BJ (cell line): ENCODE measurements at places on chromosomes 2 and 18.

- DNase-seq = no peak
Measured at GRCh38 chr18:63312019-63312409, 7.6 kb downstream of the BCL2 start.

GRCh38 chr2:168912466-168912865 lies 11.4 kb downstream of the G6PC2 start:
- DNase-seq = no peak

DNA sequence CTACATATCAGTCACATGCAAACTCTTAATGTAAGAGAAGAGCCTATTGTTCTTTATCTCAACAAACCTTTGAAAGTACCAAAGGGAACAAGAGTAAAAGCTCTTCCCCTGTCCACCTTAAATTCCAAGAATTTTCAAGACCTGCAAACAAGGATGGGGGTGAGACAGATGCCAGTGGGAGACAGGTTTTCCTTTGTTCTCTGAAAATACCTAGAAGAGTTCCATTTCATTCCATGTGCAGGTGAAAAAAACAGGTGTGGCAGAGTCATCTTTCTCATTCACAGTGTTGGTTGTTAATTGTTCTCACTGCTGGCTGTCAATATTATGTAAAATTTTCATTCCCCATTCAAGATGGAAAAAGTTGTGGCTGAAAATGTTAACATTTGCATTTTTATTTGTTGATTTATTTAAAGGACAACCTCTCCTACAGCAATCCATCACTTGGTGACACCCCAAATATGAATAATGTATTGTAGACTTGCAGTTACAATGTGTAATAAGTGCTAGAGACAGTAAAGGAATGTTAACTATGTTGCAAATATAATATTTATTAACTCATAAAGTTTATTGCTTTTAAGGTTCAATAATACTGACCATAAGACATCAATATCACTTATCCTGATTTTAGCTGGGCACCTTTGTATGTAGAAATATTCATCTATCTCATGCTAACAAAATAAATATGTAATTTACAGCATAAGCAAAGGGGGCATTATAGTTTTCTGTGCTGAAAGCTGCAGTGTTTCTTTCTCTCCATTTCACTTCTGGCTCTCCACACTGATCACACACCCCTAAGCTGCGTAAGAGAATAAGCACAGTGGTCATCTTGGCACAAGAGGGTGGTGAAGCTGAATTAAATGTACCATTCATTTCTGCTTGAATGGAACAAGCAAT lies 347.0 kb downstream of the KIAA1328 start:
- DNase-seq = no peak

DNA sequence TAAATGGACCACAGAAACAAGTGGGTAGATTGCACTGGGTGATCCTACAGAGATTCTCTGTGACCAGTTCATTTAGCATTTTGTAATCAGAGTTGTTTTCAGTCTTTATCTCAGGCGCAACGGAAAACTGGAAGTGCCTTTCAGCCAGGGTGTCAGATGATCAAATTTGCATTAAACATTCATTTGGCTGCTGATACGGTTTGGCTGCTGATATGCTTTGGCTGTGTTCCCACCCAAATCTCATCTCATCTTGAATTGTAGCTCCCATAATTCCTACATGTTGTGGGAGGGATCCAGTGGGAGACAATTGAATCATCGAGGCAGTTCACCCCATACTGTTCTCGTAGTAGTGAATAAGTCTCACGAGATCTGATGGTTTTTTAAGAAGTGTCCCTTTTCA lies 1396.1 kb upstream of the TMEFF2 start:
- no peak for DNase-seq

GRCh38 chr2:163171786-163172530 lies 333.4 kb upstream of the KCNH7 start:
- no peak for DNase-seq

- no peak for DNase-seq
Measured at GRCh38 chr2:137182071-137182470, 416.7 kb downstream of the THSD7B start.
